ENCODE measurements at places on chromosomes 4 and X.
A peak's percentile ranks its signal among the peaks of the same experiment; 100 is the strongest.

- no peak for DNase-seq
Measured at GRCh38 chrX:10166731-10167151, 10.0 kb downstream of the CLCN4 start.

DNA sequence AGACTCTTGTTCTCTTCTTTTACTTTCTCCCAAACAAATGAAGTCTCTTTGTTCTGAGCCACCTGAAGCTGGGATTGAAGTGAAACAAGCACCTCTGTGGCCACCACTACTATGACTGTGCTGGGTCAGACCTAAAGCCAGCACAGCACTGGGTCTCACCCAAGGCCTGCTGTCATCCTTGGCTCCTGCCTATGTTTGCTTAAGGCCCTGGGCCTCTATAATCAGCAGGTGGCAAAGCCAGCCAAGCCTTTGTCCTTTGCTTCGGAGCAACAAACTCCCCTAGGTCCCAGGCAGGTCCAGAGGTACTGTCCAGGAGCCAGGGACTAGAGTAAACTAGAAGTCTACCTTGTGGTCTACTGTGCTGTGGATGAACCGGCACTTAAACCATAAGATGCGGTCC is 220.6 kb upstream of the ARSJ start:
- no peak for DNase-seq

DNA sequence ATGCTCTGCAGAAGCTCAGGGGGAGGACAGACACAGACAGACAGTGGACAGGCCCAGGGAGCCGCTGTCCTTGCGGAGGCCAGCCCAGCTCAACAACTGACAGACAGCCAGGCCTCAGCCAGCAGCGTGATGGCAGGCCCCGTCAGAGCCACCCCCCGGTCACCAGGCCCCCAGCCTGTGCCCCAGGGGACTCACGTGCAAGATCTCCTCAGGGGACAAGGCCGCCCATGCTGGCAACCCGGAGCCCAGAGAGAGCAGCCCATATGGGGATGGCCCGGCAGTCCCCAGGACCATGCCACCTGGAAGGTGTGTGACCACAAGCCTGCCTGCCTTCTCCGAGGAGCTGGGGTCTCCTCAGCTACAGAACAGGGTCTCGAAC is 28.0 kb upstream of the MXD4 start:
- no peak for DNase-seq

DNA sequence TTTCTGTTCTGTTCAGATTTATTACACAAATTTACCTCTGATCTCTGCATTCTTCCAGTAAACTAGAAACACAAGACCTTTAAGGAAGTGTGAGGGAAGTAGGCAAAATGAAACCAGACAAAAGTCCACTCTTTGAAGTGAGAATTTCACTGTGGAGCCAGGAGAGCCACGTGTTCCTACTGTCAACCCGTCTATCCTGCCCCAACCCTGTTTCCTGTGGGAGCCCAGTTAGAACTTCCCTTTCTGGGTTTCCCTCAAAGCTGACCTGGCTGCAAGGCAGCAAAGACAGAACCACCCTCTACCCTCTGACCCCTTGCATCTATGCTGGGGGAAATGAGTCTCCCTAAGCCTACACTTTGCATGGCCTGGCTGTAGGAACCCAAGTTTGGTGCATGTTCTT is 40.0 kb downstream of the TMEM144 start:
- DNase-seq, result no peak

DNA sequence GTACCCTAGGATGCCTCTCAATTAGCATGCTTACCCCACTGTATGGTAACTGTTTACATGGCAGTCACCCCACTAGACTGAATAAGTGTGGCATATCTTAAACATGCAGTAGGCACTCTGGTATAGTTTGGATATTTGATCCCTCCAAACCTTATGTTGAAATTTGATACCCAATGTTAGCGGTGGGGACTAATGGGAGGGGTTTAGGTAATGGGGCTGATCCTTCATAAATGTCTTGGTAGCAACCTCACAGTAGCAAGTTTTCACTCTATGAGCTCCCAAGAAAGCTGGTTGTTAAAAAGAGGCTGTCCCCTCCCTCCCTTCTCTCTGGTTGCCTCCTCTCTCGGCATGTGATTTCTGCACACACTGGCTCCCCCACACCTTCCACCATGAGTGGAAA is 10.1 kb downstream of the TMEM150C start:
- DNase-seq, result no peak

GRCh38 chr4:20487852-20488251 is 212.4 kb upstream of the PACRGL start:
- DNase-seq, result no peak

DNA sequence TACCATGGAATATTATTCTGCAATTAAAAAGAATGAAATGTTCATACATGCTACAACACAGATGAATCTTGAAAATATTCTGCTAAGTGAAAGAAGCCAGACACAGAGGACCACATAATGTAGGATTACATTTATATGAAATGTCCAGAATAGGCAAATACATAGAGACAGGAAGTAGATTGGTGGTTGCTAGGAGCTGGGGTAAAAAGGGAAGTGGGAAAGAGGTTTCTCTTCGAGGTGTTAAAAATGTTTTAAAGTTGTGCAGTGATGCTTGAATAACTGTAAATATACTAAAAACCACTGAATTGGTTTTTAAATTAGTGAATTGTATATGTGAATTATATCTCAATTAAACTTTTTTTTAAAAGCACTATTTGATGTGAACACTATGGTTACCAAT is 3.6 kb upstream of the NXT2 start:
- peak; percentile 39 for DNase-seq
